ENCODE measurements at places on chromosomes 5 and 9.

- DNase-seq = no peak
These were observed 68.1 kb upstream of the TMEM252 start for GRCh38 chr9:68608763-68609162.

- DNase-seq = no peak
These were observed 472.1 kb downstream of the DMRT2 start for GRCh38 chr9:1522219-1522767.

- no peak for DNase-seq
These were observed 81.6 kb downstream of the PTCH1 start for GRCh38 chr9:95435074-95435728.

- no peak for DNase-seq
These were observed 58.7 kb upstream of the PAPPA start for GRCh38 chr9:116094846-116095245.

DNA sequence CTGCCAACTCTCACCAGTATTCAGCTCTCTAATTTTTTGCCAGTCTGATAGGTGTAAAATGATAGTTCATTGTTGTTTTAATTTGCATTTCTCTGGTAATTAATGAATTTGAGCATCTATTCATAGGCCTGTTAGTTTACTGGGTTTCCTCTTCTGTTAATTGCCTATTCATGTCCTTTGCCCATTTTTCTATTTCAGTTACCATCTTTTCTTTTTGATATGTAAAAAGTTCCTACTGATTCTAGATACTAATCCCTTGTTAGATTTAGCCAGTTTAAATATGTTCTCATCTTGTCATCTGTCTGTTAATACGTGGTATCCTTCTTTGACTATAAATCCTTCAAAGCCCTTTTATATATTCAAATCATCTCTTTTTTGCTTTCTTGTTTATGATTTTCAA lies 247.8 kb downstream of the ARHGAP26 start:
- no peak for DNase-seq
